ENCODE measurements at places on chromosomes 13 and 19.
A peak's percentile ranks its signal among the peaks of the same experiment; 100 is the strongest.

- no peak for DNase-seq
Observed at GRCh38 chr13:104098421-104098820, 1032.2 kb upstream of the SLC10A2 start.

DNA sequence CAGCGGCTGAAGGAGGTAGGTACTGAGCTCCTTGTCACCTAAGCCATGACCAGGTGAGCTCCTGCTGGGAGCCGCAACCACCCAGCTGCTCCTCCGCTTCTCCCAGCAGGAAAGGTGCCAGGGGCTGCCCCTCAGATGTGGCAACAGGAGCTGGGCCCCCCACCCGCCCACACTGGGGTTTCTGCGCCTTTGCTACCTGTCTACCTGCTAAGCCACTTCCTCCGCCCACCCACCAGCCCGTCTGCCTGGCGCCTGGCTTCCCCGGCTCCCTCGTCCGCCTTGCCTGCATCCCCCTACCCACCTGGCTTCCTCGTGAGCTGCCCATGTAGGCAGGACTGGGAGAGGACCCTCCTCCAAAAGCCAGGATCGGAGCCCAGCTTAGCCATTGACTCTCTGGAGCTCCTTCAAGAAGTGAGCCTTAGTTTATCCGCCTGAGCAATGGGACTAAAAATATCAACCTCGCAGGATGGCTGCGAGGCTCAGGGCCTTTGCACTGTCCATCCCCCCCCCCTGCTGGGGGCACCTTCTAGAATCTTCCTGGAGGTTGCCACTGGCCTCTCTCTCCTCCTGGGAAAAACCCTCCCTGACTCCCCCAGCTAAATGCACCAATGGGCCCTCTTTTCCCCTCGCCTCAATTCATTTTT, 55.8 kb upstream of the KLF2 start:
- DNase-seq = no peak

DNA sequence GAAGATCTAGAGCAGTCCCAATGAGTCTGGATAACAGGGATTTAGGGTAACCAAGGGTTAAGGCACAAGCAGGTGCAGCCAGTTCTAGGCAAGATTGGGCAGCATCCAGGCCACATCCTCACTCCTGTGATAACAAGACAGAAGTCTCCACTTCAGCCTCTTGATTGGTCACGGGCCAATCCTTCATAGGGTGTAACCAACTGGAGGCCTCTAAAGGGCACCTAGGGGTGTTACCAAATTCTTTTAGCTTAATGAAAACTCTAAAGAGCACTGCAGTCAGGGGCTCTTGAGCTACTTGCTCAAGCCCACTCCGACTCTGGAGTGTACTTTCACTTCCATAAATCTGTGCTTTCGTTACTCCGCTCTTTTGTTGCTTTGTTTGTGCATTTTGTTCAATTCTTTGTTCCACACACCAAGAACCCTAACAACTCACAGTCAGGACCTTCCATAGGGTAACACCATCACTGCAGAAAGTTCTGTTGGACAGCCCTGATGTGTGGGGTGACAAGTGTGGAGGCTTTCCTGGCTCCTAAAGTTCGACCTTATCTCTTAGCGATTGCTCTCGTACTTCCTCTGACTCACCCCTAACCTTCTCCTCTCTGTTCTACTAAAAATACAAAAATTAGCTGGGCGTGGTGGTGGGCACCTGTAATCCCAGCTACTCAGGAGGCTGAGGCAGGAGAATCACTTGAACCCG, 36.1 kb downstream of the ZSWIM9 start:
- DNase-seq = no peak

DNA sequence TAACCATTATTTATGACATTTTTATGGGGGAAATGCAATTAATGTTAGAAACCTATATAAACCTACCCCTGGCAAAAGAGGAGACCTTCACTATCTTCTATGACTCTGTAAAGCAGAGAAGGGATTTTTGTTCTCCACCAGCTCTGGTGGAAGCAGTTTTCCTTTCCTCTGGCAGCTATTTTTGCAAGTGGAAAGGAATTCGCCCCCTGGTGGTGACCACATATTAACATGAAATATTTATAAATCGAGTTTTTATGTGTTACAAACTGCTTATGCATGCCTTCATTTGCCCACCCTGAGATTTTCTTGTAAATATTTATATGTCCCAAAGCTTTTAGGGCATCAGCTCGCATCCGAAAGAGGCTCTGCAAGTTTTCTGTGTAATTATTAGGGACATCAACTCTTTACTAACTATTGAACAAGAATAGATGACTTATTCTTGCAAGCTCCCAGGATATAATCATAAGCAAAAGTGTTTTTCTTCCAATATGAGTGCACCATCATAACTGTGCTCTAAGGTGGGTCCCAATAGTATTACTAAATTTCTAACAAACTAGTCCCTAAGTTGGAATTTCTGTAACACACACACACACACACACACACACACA, 62.4 kb downstream of the SERTM1 start:
- no peak for DNase-seq

DNA sequence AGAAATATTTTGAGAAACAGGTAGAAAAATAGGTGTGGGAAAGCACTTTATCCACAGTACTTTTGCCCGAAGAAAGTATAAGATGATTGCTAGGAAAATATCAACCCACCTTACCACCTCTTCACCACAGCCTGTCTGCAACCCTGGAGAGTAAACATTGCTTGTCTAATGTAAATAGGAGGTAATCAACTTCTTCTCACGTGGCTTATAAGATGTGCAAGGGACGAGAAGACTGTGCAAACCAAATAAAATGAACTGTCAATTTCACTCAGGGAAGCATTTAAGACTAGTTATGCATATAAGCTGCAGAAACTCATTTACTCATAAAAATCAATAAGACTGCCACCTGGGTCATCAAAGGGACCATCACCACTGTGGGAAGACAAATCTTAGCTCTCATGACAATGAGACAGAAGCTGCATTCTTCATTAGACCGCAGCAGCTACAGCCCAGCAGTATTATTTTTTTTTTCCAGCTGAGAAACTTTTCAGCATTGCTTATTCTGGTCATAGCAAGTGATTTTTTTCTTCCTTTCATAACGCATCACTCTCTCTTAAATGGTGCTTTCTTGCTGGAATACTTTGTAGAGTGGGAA, 807.7 kb upstream of the GPC6 start:
- no peak for DNase-seq

GRCh38 chr19:41821003-41821735, 23.3 kb downstream of the LYPD4 start:
- peak; percentile 42 for DNase-seq

- DNase-seq = no peak
Observed at GRCh38 chr19:9323557-9323918, 441 bp upstream of the ZNF559 start.

DNA sequence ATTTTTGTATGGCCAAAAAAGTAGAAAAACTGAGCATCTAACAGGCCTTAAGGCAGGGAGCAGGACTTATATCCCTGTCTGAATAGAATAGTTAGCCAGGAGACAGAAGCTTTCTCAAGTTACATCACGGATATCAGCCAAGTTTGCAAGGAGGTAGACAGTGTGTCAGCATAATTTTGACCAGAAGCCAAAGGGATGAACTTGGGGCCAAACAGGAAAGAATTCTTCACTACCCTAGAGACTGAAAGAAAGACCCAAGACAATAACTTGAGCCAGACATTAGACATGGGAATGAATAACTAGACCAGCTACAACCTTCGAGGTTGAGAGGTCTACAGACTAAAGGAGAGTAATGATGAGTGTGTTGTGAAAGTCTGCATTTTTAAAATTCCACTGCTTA, 48.1 kb upstream of the PCDH9 start:
- no peak for DNase-seq

- DNase-seq = no peak
Observed at GRCh38 chr13:30968846-30969245, 36.4 kb downstream of the TEX26 start.

DNA sequence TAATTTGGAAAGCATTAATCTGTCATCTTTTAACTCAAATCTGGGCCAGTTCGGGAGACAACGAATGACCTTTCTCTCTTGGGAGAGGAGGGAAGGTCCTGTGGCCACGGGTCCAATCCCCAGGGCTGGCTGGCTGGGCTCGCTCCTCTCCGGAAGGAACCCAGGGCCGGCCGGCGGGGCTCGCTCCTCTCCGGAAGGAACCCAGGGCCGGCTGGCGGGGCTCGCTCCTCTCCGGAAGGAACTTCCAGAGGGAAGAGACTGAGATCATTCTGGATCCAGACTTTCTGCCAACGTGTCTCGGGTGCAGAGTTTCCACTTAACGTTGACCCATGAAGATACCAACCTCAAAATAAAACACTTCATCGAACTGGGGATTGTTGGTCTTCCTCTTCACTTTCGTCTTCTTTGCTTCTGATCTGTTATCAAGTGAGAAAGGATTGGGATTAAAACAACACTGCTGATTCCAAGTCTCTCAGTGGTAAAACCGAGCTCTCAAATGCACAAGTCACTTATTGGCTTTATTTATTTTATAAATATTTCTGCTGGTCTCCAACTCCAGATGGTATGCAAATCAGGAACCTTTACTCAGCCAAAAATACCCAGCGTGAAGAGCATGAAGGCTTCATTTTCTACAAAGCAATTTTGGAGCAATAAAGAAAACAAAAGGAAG, 53.3 kb upstream of the C13orf46 start:
- no peak for DNase-seq

DNA sequence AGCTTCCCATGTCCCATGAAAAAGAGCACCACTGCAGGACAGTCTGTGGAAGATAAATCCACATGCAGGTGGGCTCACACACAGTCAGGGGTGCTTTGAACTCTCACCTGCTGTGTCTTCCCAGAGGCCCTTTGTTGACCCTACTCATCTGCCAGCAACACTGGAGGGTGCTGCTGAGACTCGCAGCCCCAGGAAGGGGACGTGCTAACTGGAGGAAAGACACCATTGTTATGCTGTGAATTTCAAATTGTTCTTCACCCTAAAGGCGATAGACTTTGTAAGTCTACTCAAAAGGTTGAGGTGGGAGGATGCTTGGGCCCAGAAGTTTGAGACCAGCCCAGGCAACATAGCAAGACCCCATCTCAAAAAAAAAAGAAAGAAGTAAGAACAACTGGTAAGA, 107.3 kb upstream of the SERP2 start:
- no peak for DNase-seq

DNA sequence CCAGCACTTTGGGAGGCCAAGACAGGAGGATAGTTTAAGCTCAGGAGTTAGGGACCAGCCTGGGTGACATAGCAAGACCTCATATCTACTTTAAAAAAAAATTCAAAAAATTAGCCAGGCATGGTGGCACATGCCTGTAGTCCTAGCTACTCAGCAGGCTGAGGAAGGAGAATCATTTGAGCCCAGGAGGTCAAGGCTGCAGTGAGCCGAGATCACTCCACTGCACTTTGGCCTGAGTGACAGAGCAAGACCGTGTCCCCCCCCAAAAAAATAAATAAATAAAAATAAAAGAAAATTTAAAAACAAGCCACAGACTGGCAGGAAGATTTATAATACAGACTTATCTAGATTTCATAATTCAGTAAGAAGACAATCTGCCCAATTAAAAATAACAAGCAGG, 14.8 kb downstream of the PSPC1 start:
- DNase-seq = no peak

GRCh38 chr19:6768236-6768785, 1.1 kb upstream of the SH2D3A start:
- DNase-seq = no peak

DNA sequence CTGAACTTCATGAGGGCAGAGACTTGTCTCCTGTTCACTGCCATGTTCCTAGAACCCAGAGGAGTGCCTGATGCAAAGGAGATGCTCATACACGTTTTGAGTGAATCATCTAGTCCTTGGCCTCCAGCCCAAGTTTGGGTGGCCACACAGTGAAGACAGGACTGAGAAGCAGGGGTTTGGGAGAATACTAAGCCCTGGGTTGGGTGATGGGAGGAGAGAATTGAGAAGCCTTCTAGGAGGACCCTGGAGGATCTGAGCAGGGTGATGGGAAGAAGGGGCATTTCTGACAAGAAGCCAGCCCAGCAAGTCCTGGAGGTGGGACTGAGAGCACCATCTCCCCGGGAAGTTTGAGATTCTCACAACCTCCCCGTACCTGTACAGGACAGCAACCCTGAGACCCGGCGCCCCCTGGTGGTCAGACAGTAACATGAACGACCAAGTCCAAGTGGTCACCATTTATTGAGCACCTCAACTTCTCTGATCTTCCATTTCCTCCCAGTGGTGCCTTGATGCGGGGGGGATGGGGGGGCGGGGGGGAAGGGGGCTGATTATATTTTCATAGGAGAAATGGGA, 11.0 kb downstream of the CTU1 start:
- no peak for DNase-seq

DNA sequence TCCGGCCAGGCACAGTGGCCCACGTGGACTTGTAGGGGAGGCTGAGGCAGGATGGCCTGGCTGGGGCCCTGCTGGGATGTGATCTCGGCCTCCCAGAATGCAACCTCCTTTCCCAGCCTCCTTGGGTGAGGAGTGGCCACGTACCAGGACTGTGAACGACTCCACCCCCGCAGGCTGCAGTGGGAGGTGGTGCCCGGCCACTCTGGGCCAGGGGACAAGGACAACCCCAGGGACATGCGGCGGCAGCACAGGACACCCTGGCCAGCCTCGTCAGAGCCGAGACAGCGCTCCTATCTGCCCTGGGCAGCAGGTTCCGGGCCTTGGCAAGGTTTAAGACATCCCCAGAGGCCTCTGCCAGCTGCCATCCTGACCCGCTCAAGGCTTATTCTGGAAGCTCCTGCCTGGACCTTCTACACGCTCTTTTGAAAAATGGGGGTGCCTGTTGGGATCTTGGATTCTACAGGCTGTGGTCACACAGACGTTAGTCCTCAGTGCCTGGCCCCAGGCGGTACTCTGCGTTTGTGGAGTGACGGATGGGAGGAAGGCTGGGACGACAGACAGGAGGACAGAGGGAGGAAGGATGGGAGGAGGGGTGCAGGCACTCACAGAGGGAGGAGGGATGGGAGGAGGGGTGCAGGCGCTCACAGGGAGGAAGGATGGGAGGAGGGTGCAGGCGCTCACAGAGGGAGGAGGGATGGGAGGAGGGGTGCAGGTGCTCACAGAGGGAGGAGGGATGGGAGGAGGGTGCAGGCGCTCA, 19.9 kb upstream of the CACTIN start:
- no peak for DNase-seq

DNA sequence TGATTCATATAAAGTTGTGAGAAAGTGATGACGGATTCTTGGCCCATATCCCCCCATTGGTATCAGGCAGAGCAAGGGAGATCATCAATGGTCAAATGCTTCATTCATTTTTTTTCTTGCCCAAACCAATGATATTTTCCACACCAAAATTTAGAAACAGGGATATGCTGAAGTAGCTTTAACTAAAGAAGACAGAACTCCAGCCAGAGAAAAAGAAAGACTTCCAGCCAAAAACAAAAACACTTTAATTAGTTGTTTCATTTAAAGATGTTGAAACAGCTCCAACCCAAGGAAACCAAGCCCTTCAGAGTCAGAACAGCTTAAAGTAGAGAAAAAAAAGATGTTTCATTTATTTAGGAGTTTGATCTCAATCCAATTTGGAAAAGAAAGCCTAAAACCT, 358.9 kb upstream of the NBEA start:
- no peak for DNase-seq

Measured in NCI-H2107 (cell line).